ENCODE measurements at places on chromosomes 4 and X.
A peak's percentile ranks its signal among the peaks of the same experiment; 100 is the strongest.

DNA sequence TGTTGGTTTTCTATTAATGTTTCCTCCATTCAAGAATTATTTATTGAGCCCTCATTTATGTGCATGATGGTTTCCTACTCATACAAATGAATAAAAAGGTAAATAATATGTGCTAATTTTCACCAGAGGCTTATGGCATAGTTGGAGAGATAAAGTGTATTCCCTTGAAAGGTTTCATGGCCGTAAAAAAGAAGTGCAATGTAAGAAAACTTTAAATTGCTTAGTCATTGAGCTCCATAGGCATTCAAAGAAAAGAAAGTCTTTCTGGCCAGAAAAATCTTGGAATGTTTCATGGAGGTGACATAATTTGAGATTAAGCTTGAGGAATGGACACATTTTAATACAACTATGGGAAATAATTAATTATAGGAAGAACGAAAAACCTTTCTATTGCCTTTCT is 8.7 kb downstream of the KLHL4 start:
- DNase-seq, result no peak

DNA sequence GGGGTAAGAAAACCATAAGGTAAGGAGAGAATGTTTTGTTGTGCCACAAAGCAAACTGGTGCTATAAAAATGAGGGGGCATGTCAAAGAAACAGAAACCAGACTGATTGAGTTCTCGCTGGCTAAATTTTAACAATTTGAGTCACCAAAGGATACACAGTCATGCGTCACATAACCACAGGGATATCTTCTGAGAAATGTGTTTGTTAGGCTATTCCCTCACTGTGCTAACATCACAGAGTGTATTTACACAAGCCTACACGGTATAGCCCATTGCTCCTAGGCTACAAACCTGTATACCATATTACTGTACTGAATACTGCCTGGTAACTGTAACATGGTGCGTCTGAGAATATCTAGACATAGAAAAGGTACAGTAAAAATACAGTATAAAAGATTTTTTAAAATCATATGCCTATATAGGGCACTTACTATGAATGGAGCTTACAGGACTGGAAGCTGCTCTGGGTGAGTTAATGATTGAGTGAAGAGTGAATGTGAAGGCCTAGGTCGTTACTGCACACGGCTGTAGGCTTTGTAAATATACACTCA is 50.1 kb downstream of the FBXW7 start:
- peak; percentile 91 for DNase-seq

DNA sequence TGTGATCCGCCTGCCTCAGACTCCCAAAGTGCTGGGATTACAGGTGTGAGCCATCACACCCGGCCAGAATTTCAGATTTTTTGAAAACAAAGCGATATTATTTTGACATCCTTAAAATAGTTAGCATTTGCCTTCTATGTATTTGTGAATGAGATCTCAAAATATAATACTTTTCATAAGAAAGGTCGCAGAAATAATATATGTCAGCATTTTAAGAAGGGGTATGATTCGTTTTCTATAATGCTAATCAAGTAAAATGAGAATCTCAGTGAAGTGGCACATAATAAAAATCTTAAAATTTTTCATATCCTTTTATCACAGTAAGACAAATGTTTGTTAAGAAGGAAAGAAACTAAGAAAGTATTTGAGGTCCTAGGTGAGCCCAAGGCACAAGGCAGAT is 52.2 kb downstream of the GRSF1 start:
- DNase-seq, result no peak

- no peak for DNase-seq
Measured at GRCh38 chr4:4420421-4420820, 33.5 kb downstream of the NSG1 start.

DNA sequence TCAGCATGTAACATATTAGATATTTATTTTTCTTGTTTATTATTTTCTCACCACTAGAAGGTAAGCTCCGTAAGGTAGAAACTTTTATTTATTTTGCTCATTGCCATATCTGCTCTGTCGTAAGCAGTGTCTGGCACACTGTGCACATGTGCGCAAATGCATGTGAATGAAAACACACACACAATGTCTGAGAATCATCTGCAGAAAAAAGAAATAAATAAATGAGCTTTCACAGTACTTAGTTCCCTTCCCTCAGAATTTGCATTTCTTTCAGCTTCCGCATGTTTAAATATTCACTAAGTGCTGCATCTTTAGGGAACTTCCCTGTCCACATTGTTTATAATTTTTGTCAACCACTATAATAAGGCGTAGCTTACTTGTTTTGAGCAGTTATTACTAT is 963.0 kb upstream of the PABPC4L start:
- DNase-seq, result no peak

GRCh38 chr4:876780-877179 is 50.9 kb upstream of the CPLX1 start:
- no peak for DNase-seq

DNA sequence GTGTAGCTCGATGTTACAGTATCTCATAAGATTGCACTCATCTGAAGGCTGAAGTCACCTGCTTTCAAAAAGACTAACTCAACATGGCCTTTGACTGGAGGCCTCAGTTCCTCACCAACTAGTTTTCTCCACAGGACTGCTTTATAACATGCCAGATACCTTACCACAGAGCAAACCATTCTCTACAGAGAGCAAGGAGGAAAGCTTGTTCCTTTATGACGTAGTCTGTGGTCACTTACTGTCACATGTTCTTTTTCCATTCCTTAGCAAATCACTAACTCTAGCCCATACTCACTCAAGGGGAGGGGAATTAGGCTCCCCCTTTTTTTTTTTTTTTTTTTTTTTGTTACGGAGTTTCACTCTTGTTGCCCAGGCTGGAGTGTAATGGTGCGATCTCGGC is 3.2 kb downstream of the THAP9 start:
- peak; percentile 60 for DNase-seq

- DNase-seq, result no peak
Measured at GRCh38 chr4:137367620-137368019, 164.7 kb downstream of the PCDH18 start.

DNA sequence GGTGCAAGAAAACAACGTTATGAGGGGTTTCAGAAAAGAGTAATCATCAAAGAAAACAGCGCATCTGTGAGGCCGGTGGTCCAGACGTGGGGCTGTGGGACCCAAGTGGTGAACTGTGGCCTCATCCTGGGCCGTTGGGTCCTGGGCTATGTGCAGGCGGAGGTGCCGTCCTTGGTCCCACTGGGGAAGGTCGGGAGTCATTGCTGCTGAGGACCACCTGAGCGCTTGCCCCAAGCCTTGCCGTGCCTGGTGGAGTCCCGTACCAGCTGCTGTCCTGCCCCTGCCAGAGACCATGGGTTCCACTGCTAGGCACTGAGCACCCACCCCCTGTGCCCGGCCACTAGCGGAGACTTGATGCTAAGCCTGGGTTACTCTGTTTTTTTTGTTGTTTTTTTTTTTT is 25.5 kb upstream of the UVSSA start:
- DNase-seq, result no peak

DNA sequence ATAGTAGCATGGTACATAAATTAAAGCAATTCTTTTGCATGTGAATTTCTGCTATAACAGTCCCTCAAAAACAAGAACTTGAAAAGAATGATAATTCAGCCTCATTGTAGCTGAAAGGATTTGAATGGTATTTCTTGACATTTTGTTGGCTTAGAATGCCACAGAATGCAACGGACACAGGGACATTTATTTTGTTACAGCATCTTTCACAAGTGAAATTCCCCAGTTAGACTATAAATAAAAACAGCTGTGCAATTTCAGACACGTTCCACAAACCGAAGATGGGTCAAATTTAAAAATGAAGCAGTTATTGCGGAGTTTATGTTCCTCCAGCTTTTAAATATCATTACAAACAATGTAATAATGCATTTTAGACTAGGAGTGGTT is 82.8 kb upstream of the AMELX start:
- no peak for DNase-seq

GRCh38 chrX:46569621-46570020 is 3.9 kb upstream of the CHST7 start:
- no peak for DNase-seq

DNA sequence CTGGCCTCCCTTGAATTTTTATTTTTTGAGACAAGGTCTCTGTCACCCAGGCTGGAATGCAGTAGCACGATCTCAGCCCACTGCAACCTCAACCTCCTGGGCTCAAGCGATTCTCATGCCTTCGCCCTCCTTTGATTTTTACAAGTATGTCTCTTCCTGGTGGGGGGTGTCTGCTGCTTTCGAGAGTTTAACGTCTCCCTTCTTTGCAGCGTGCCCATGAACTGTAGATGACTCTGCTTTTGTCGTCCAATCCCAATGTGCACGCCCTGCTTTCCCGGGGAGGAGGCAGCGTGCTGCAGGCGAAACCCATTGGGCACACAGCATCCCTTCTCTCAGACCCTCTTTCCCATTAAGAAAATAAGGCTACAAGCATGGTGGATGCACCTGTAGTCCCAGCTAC is 7.0 kb downstream of the PRKX start:
- DNase-seq, result no peak

DNA sequence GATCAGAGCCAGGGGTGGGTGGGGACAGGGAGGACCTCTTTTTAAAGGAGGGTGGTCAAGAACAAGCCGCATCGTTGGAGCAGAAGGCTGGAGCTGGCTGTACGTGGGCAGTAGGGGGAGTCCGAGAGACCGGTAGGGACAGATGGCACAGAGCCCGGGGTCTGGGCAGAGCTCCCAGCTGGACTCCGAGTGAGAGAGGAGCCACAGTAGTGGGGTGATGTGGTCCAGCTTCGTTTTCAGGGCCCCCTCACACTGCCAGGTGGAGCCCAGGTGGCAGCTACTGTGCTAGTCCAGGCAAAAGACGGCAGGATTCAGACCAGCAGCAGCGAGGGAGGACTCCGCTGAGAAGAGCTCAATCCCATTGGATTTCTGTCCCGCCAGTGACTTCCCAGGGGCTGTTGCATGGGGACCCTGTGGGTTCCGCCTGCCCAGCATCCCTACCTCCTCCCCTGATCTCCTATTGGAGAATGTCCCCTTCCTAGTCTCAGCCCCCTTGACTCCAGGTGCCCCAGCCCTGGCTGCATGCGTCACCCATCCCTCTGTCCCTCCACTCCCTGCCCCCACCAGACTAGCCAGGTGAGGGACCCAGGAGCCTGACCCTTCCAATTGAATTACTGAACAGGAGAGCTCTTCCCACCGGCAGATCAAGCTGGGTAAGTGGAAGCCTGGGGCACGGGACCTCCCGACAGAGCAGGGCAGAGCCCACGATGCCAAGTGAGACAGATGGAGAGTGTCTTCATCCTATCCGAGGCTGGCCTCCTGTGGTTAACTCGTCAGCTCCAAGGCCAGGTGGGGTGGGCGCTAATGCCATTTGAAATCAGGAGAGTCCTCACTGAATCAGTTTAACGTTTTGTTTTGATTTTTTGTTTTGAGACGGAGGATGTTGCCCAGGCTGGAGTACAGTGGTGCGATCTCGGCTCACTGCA is 2.9 kb downstream of the ARHGAP4 start:
- DNase-seq, result no peak

DNA sequence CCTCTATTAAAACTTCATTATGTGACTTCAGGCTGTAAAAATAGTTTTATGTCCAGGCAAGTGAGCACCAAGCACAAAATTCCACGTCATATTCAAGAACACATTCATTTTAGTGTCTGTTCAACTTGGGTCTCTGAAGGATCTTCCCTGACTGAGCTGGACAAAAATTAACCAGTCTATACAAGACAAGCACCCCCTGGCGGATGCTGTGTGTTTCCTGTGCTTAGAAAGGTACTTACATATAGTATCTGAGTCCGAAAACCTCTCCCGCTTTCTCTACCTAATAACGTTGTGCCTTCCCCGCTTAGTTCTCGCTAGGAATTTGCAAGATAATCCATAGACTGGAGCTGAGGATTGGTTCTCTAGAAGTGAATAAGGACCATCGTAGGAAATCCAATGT is 2214.5 kb upstream of the TENM3 start:
- DNase-seq, result no peak

GRCh38 chrX:136742721-136743379 is 37.9 kb downstream of the ARHGEF6 start:
- no peak for DNase-seq

GRCh38 chr4:8435656-8436121 is 4.8 kb downstream of the ACOX3 start:
- DNase-seq, result peak; percentile 42

- DNase-seq, result no peak
Measured at GRCh38 chr4:155271557-155271956, 63.1 kb downstream of the NPY2R start.

GRCh38 chr4:125316401-125316790 is 1.6 kb downstream of the FAT4 start:
- DNase-seq, result no peak

GRCh38 chrX:10119399-10119990 is 37.3 kb upstream of the CLCN4 start:
- peak; percentile 88 for DNase-seq

- DNase-seq, result no peak
Measured at GRCh38 chr4:95068401-95068800, 310.6 kb downstream of the BMPR1B start.

DNA sequence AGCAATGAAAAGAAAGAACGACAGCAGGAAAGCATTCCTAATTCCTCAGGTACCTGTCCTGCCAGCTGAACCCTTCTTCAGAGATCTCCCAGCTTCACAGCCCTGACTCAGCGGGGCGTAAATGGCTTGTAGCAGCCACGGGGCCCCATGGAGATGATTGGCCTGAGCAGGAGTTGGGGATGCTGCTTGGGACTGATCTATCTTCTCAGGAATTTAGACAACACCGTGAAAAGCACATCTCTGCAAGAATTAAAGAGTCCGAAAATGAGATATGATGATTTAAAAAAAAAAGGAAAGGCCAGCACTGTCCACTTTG is 22.5 kb upstream of the SLC25A4 start:
- no peak for DNase-seq

- no peak for DNase-seq
Measured at GRCh38 chrX:57178605-57179004, 41.4 kb upstream of the SPIN2A start.

- DNase-seq, result no peak
Measured at GRCh38 chrX:17882680-17883079, 21.6 kb upstream of the RAI2 start.

- DNase-seq, result no peak
Measured at GRCh38 chr4:104491481-104492182, 3.1 kb downstream of the CXXC4 start.

DNA sequence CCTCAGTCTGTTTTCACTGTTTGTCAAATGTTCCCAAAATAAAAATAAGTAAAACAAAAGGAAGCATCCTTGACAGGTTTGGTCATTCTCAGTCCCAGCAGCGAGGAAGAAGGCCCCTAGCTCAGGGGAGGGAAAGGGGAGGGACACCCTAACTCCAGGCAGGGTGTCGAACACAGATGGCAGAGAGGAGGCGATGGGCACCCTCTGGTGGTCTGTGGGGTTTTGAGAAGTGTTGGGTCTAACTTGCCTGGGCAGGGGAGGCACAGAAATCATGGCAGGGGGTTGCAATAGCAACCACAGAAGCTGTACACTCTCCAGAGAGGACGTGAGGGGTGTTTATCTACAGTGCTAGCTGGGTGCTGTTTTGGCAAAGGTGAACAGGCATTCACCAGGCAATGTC is 229.8 kb upstream of the SFRP2 start:
- no peak for DNase-seq

GRCh38 chr4:182447767-182448280 is 204.6 kb downstream of the TENM3 start:
- DNase-seq, result no peak

Data from activated CD4-positive, alpha-beta T cell treated with anti-CD3 and anti-CD28 coated beads, Interleukin-2, Interleukin-4, amounts not matched to agents 100 ng/mL and 50 ng/mL, durations not matched to agents 16 hours and 8 hours (primary cell).